ENCODE measurements at places on chromosomes 16 and 17. TPM values are rescaled to one million over a fixed set of nuclear protein-coding genes. Genes with fewer than 3 reads are reported as not detected.

SEZ6L2 gene
- polyA plus RNA-seq, result 7.3 TPM

ESRP2 gene
- not detected for polyA plus RNA-seq

DHX58 gene
- polyA plus RNA-seq, result 1.6 TPM

- peak; percentile 97 for DNase-seq
These were observed 28.4 kb downstream of the HAPSTR1 start for GRCh38 chr16:9119795-9120194.

C16orf89 gene
- not detected for polyA plus RNA-seq

DNA sequence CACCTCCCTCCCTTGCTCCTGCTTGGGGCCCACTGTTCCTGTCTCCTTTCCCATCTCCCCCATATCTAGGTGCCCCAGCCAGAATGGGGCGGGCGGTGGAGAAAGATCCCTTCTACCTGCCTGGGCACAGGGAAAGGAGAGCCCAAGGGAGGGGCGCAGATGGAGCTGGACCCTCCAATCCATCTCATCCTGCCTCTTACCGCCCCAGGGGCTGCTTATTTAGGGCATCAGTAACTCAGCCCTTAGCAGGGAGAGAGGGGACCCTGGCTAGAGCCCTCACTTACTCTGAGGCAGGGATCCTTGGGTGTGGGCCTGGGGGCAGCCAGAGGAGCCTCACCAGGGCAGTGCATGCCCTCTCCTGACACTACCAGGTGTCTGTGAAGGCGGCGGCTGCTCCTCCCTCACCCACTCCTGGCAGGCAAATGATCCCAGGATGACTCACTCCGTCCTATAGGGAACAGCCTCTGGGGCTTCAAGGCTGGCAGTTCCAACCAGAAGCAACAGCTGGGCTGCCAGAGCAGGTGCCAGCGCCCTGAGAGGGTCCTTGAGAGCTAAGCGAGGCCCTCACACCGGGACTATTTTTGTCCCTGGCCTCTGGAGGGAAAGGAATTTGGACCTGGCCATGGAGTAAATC lies 16.3 kb upstream of the BCAR1 start:
- peak; percentile 80 for DNase-seq

DNA sequence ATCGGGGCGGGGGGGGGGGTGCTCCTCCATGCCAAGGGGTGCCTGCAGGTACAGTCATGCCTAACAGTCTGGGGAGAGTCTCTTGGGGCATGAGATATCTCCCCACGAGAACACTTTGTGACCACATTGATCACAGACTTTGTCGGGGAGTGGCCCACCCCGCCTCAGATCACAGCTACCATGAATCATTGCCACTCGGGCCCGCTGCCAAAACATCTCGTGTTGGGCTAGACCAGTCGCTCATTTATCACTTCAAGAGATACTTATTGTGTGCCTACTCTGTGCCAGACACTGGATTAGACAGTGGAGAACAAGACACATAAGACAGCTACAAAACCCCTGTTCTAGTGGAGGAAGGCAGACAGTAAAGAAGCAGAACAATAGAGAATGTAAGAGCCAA lies 72.6 kb downstream of the CLEC16A start:
- peak; percentile 79 for DNase-seq

DNA sequence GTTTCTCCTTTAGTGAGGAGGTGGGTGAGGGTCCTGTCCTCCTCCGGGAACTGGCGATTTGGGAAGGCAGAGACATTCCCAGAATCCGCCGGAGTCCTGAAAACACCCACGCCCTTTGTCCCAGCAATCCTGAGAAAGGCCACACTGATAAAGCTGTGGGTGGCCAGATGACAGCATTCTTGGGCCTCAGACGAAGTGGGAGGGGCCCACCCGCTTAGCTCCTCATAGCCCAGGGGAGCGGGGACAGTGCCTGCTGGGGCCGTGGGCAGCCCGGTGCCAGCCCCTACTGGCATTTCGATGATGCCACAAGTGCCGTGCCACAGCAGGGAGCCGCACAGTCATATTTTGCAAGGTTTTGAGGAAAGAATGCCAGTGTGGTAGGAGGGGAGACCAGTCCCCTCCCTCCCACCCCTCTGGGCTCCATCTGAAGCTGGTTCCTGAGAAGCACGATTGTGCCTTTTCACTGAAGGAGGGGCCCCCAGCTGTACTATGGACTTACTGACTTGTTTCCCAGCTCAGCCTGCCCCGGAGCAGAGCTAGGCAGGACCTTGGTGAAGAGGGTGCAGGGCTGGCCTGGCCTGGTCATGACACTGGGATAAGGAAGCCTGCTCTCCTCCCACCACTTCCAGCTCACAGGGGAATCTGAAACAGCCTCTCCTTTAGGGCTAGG lies 20.9 kb upstream of the MPRIP start:
- DNase-seq, result peak; percentile 86

IFI35 gene
- polyA plus RNA-seq, result 27.6 TPM

DNA sequence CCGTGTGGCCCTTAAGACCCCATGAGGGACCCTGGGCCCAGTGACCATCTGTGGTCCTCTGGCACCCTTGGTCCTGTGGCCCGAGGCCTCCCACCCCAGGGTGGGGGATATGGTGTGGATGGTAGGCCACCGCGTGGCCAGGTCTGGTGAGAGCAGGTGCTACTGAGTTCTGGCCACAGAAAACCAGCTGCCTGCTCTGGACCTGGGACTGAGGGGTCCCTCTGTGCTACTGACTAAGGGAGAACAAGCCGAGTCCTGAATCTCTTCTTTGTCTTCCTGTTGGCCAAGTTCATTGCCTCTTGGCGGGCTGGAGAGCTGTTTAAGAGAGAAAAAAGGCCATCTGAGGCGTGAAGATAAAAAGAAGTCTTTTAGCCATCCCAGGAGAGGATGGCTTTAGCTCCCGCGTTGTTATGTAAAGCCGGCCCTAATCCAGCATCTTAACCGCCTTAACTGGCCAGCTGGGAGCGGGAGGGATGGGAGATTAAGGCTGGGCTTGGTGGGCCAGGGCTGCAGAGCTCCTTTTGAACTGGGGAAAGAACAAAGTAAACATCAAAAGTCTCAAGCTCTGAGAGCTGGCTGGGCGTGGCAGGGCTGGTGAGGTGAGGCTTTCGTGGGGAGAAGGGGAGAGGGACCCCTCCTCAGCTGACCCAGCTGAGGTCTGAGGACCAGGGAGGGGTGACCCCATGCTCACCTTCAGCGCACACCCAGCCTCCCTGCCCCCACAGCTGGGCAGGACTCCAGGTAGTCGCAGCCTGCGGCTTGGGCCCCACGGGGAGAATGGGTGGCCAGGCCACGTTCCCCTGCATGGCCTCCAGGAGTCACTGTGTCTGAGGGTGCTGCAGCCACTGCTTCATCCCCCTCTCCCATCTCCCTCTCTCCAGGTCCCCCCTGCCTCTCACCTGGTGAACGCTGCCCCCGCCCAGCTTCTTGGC lies 62.4 kb downstream of the NKD1 start:
- DNase-seq, result no peak

DNA sequence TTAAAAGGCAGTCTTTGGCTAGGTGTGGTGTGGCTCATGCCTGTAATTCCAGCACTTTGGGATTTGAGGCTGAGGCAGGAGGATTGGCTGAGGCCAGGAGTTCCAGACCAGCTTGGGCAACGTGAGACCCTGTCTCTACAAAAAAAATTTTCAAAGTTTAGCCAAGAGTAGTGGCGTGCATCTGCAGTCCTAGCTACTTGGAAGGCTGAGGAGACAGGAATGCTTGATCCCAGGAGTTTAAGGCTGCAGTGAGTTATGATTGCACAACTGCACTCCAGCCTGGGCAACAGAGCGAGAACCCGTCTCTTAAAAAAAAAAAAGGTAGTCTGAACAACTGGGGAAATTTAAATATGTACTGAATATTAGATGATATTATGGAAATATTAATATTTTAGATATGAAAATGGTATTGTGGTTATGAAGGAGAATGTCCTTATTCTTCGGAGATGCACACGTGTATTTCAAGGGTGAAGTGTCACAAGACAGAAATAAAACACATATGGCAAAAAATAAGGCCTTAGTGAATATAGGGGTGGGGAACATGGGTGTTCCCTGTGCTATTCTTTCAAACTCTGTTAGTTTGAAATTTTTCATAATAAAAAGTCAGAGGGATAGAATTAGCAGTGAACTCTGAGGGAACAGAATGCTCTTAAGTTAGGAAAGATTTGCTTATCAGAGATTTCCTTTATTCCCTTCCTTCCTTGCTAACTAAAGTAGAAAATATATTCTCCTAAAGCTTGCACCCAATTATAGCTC lies 144.7 kb downstream of the CDK5R1 start:
- no peak for DNase-seq

- peak; percentile 28 for DNase-seq
These were observed 50.6 kb downstream of the SPECC1 start for GRCh38 chr17:20059728-20060188.

GRCh38 chr17:20988001-20988636 lies 54.7 kb downstream of the USP22 start:
- no peak for DNase-seq

DNA sequence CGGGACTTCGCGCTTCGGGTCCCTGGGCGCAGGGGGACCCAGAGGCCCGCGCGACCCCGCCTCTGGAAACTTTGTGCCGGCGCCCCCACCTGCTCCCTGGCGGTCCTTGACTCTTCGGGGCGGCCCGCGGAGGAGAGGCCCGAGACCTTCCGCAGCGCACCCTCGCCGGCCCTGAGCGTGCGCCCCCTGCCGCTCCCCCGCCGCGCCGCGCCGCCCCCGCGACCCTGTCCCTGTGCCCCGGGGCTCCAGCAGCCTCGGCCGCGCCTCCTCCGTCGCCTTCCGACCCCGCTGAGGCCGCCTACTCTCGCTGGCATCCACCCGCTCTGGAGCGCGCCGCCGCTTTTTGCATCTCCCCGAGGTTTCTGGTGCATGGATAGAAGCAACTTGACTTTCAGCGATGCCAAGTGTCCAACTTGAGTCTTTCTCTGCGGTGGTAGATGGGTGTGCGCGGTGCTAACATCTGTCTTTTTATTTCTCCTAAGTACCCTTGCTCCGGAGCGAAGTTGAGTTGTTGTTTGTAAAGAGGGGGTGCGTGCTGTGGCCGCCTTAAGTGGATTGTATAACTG lies 414 bp downstream of the DUSP14 start:
- DNase-seq, result peak; percentile 92

DNA sequence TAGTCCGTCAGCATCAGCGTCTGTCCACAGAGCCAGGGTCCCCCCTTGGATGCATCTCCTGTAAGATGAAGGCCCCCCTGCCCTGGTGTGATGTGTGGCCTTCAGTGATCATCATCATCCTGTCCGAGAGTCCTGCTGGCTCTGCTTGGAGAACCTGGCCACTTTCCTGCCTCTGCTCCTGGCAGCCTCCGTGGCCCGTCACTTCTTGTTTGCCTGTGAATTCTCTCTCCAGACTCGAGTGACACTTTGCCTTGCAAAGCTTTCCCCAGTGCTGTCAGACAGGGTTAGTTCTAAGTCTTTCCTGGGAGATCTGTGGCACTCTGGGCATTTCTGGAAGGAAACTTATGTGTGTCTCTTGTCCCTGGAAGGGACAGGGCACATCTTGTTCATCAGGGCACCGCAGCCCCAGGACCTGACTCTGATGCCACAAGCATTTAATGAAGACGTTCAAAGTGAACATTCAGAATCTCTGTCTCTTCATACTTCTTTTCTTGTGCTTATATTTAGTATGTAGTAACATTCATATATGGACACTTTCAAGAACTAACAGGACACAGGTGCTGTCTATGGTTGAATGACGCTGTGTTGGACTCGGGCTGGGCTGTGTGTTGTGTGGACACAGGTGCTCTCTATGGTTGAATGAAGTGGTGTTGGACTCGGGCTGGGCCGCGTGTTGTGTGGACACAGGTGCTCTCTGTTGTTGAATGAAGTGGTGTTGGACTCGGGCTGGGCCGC lies 68.5 kb downstream of the RPTOR start:
- no peak for DNase-seq

GRCh38 chr16:11781773-11782172 lies 15.3 kb downstream of the ZC3H7A start:
- no peak for DNase-seq

TBC1D28 gene
- polyA plus RNA-seq, result not detected

GRCh38 chr17:47961406-47961805 lies 3.7 kb upstream of the PRR15L start:
- no peak for DNase-seq

- no peak for DNase-seq
These were observed 36.6 kb downstream of the MPRIP start for GRCh38 chr17:17078832-17079231.

- peak; percentile 49 for DNase-seq
These were observed 141.0 kb upstream of the CIBAR2 start for GRCh38 chr16:85253084-85253941.

DNA sequence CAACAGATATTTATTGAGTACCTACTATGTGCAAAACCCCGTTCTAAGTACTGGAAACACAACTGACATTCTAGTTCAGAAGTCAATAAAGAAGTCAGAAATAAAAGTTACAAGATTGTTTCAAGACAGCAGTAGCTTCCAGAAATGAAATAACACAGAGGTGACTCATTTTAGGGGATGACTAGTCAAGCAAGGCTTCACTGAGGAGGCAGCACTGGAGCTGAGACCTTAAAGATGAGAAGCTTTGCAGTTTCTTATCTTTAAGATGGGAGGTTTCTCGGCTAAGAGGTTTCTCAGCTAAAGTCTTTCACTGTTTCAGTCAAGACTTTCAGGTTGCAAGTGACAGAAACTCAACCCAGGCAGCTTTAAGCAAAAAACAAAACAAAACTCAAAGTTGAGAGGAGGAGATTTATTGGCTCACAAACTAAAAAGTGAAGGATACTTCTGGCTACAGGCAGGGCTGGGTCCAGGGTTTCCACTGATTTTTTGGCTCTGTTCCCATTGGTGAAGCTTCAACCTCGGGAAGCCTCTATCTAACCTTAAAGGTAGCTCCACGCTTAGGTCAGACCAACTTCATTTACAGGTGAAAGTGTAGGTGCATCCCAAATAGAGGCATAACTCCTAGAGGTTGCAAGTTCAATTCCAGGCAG lies 7.4 kb upstream of the MMP2 start:
- peak; percentile 94 for DNase-seq

DNA sequence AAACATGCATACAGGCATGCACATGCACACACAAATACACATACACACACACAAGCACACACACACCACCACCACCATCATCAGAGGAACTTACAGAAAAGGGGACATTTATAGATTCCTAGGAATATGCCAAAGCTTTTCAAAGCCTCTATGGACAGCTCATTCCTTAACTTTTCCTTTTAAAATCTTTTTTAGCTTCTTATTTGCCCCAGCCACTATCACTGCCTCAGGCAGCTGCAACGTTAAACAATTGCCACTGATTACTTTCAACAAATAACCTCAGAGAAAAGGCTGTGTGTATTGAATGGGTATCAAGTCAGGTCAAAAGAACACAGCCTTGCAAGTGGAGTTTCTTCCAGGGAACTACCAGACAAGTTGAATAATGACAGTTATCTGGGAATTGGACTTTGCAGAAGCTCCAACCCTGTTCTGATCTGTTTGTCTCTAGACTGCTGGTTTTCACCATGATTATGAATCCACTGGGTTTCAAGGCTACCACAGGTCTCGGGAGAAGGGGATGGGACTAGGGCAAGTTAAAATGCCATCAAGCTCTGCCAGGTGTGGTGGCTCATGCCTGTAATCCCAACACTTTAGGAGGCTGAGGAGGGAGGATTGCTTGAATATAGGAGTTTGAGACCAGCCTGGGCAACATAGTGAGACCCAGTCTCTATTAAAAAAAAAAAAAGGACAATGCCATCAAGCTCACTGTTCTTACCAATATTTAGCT lies 21.9 kb upstream of the BEAN1 start:
- DNase-seq, result no peak

TSPOAP1 gene
- polyA plus RNA-seq, result 1.0 TPM

- DNase-seq, result no peak
These were observed 1418.8 kb downstream of the CDH11 start for GRCh38 chr16:63702981-63703590.

Data from GM23248 (cell line).